Natural killer cell (primary cell): ENCODE measurements at places on chromosomes 7 and 10. TPM values are rescaled to one million over a fixed set of nuclear protein-coding genes. Genes with fewer than 3 reads are reported as not detected.

WNT2 gene
- total RNA-seq: not detected

TUBAL3 gene
- total RNA-seq: not detected

MEST gene
- total RNA-seq: 0.70 TPM

TMEM176A gene
- not detected for total RNA-seq

ZNF775 gene
- 1.3 TPM for total RNA-seq

- H3K27ac ChIP-seq: no peak overlapping the region
- no peaks in the 10 kb centered on the region for H3K36me3 ChIP-seq
- no peak overlapping the region for H3K4me3 ChIP-seq
- no peaks in the 10 kb centered on the region for H3K4me1 ChIP-seq
- no peak for DNase-seq
- H3K27me3 ChIP-seq: no peaks in the 10 kb centered on the region
These were observed 651.5 kb downstream of the TNS3 start for GRCh38 chr7:46930366-46930765.

DNA sequence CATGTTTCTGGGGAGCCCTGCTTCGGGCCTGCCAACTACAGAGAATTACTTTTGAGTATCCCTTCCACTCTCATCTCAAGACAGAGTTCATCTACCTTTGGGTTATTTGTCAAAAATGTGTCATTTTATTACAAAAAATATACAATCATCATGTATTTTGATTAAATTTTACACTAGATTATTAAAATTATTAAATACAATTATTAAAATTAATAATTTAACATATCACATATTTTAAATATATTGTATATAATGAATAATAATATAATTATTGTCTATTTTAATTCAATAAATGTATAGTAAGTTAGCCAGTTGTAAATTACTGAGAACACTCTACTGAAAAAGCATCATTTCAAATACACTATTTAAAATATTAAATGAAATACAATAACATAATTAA is 50.9 kb downstream of the FIGNL1 start:
- H3K36me3 ChIP-seq: peaks cover 78% of the 10 kb centered on the region
- peaks cover 22% of the 10 kb centered on the region for H3K4me1 ChIP-seq
- DNase-seq: no peak

GRCh38 chr10:117884093-117884492 is 162.6 kb downstream of the RAB11FIP2 start:
- no peak overlapping the region for H3K27ac ChIP-seq
- no peaks in the 10 kb centered on the region for H3K4me1 ChIP-seq
- H3K4me3 ChIP-seq: no peak overlapping the region

DNA sequence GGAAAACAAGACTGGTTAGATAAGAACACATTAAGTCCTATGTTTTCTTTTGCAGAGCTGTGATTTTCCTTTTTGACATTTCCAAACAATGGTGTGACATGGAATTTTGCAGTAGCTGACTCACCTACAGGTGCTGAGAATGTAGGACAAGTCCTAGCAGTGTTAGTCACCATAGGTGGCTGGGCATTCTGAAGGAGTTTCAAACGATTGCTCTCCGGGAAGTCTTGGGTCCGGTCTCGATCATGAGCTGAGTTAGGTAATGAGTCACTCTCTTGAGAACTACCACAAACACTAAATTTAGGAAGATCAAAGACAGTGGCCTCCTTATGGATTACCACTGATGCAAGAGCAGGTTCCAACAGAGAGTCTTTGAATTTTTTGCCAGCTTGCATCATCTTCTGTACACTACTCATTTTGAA is 3.6 kb downstream of the FIGNL1 start:
- H3K27me3 ChIP-seq: no peaks in the 10 kb centered on the region
- no peak overlapping the region for H3K27ac ChIP-seq
- peaks cover 16% of the 10 kb centered on the region for H3K4me1 ChIP-seq
- H3K4me3 ChIP-seq: no peak overlapping the region
- peaks cover 30% of the 10 kb centered on the region for H3K36me3 ChIP-seq

DNA sequence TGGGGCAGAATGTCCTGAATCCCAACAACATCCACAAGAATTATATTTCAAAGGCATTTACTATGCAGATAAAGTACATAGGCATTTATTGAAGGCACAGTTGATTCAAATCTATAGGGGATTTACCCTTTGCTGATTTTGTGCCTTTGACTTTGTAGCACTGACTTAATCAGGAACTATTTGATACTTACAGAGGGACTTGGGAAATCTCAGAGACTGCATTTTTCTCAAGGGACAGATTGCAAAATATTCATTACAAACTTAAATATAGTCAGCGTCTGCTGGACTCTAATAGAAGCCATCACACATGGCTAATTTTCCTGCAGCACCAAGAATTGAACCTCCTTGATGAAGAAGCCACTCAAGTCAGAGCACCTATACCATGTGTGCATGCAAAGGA is 44.9 kb downstream of the FAS start:
- no peak overlapping the region for H3K4me3 ChIP-seq
- H3K36me3 ChIP-seq: no peaks in the 10 kb centered on the region
- no peaks in the 10 kb centered on the region for H3K4me1 ChIP-seq
